ENCODE measurements at places on chromosomes 11 and 22. TPM values are rescaled to one million over a fixed set of nuclear protein-coding genes. Genes with fewer than 3 reads are reported as not detected.
A peak's percentile ranks its signal among the peaks of the same experiment; 100 is the strongest.

GRCh38 chr11:88491674-88492073 lies 154.1 kb upstream of the CTSC start:
- no peak for DNase-seq

DNA sequence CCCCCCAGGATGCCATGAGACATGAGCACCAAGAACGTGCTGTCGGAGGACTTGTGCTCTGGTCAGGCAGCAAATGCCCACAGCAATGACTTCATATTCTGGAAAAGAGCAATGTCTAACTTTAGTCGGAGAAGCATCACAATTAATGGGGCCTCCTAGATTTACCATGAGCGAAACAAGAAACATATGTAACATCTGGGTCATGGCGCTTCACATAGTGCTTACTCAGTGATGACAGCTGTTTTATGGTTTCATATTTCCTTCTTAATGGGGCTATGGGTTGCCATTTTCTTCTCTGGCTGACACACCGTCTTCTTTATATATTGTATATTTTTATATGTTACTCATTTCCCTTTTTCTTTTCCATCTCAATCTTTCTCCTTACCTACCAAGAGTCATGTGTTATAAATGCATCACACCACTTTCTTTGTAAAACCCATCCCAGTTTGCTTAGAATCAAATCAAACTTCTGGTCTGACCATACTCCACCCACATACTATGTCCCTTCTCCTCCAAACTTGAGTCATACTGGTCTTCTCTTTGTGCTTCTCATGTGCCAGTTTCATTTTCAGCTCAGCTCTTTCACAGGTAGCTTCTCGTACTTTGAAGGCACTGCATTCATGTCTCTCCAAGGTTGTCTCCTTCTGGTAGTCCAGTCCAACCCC lies 9.4 kb upstream of the CASP12 start:
- DNase-seq: peak; percentile 57

DNA sequence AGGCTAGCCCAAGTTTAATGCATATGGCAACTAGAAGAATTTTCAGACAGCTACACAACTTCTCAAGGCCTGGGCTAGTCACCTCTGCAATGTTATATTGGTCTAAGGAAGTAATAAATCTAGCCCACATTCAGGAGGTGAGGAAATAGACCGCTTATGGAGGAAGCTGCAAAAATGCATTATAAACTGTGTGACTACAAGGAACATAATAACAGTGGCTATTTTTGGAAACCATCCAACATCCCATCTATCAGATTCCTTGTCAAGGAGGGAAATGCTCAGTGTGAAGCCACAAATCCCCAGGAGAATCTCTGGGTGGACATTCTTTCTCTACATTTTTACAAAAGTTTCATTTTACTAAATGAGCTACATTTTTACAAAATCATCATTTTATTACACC lies 76.1 kb downstream of the BBOX1 start:
- no peak for DNase-seq

GRCh38 chr22:44214764-44215163 lies 34.0 kb downstream of the PARVG start:
- DNase-seq: no peak

GRCh38 chr11:79440571-79441460 lies at the start of gene TENM4:
TSS of gene TENM4 (minus strand) at chr11:79441030. CDS start at chr11:79069944, 371,086 bp downstream.
- no peak for DNase-seq

GRCh38 chr11:122348659-122349409 lies 232.8 kb upstream of the BLID start:
- no peak for DNase-seq

- DNase-seq: no peak
Measured at GRCh38 chr11:68044145-68044813, 5.5 kb downstream of the TCIRG1 start.

MYRF gene
- total RNA-seq: 1.1 TPM

OR56A1 gene
- total RNA-seq: not detected

B4GAT1 gene
- 11.1 TPM for total RNA-seq

NEAT1 gene
- total RNA-seq: 411 TPM

GLYATL2 gene
- total RNA-seq: not detected

CNIH2 gene
- 1.0 TPM for total RNA-seq

ZDHHC13 gene
- total RNA-seq: 28.1 TPM
